ENCODE measurements at places on chromosomes 12 and 14.

GRCh38 chr12:16359512-16360491 lies 12.4 kb downstream of the MGST1 start:
- no peak for DNase-seq

DNA sequence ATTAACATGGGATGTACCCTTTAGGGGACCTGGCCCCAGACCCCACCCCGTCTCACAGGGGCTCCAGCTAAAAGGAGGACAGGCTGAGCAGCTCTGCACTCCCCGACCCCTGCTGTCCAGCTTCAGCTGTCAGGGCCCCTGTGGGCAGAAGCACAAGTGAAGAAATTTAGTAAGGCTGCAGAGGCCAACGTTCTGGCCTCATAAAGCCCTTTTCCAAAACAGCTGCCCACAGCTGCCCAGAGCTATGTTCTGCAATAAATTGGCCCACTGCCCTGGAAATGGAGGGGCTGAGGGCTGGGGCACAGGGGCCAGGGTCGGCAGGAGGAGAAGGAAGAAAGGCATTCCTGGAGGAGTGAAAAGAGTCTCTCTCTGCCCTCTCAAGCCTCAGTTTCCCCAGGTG lies 357.1 kb downstream of the BCL11B start:
- no peak for DNase-seq

- no peak for DNase-seq
Measured at GRCh38 chr12:67786086-67786485, 137.5 kb downstream of the DYRK2 start.

GRCh38 chr12:108724054-108724889 lies 7.0 kb downstream of the CORO1C start:
- DNase-seq: no peak

DNA sequence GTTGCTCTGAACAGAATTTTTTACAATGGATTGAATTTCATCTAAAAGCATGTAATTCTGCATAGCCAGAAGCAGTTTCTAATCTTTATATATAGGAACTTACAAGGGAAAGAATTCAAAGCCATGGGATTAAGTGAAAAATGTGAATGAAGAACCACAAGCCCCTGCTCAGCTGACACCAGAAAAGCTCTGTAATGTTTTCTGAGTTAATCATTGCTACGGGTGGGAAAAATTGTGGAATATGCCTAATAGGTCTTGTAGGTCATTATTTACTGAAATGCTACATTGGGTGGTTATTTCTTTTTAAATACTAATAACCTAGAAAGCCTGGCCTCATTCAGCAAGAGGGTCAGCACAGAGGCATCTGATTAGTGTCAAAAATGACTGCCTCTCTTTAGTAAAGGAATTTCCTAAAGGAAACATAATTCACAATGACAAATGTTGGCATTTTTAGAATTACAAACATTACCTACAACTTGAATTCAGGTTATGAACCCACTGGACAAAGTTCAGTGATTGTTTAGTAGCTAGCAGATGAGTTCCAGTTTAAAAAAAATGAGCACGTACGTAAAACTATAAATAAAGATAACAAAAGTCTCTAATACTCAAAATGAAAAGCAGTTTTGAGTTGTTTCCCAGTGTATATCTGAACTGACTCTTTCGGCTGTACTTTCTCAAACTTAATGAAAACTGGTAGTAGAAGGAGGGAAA lies 75.3 kb downstream of the BMP4 start:
- no peak for DNase-seq

- peak; percentile 90 for DNase-seq
Measured at GRCh38 chr12:95096852-95097251, 23.4 kb upstream of the NR2C1 start.
